Progenitor cell of endocrine pancreas (in vitro differentiated cells): ENCODE measurements at places on chromosomes 16 and 17.

DNA sequence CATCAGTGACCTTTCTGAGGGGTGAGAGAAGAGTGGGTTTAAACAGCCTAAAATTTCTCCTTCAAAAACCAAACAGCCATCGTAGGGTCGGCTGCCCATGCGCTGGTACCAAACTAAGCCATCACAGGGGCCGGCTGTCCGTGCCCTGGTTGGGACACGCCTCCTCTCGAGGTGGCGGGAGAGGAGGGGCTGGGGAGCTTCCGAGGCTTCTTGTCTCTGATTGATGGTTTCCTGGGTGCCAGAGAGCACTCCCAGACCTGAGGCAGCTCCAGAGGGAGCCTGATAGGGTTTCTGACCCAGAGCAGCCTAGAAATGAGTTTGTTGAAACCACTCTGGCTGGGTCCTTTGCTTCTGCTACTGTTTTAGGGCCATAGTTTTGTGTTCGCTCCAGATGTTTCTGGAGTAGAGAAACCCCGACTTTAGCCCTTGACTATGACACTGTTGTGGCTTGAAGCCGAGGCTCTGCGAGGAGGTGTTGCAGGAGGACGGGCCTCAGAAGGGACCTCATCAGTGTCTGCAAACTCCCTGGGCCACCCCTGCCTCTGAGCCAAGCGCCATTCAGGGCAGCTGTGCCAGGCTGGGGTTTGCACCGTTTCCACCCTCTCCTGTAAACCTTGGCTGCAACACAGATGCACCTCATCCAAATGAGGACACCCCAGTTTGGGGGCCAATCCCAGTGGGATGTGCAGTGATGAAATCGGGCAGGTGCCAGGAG, 6.2 kb downstream of the ZNF276 start:
- DNase-seq: no peak

- DNase-seq: no peak
Measured at GRCh38 chr17:77609553-77610517, 348.7 kb upstream of the TNRC6C start.

GRCh38 chr17:36590082-36590481, 1.6 kb upstream of the DHRS11 start:
- no peak for DNase-seq

GRCh38 chr16:84544031-84544773, 39.7 kb upstream of the MEAK7 start:
- DNase-seq: no peak

DNA sequence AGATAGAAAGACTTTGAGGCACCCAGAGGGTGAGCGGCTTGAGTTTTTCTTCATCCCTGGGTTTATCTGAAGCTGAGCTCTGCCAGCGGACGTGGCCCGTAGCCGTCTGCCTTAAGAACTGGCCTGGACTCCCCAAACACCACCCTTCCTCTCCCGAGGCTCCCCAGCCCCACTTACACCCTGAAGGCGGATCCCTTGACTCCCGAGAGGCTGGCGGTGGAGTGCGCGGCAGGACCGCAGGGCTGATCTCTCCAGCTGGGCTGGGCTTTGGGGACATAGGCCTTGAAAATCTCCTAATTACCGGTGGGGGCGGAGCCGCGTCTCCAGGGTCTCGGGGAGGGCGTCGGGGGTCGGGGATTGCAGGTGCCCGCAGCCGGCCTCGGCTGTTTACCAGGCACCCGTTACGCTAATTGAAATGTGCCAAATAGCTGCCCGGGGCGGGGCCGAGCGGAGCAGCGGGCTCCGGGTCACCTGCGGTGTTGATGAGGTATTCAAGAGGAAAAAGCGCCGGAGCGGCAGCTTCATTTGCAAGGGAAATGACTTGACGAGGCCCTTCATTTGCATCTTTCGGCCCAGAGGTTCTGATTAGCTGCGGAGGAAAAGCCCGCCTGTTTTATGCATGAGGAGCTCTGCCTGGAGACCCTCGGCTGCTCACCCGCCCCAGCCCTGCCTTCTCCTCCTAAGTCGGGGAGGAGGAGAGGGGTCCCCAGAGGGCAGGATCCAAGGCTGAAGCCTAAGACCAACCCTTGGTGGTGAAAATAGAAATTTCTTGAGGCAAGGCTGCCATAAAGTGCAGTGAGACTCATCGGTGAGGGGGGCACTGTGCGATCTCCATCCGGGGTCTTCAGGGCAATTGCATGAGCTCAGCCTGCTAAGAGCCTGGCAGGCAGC, 100.7 kb downstream of the MGAT5B start:
- DNase-seq: peak; percentile 55

DNA sequence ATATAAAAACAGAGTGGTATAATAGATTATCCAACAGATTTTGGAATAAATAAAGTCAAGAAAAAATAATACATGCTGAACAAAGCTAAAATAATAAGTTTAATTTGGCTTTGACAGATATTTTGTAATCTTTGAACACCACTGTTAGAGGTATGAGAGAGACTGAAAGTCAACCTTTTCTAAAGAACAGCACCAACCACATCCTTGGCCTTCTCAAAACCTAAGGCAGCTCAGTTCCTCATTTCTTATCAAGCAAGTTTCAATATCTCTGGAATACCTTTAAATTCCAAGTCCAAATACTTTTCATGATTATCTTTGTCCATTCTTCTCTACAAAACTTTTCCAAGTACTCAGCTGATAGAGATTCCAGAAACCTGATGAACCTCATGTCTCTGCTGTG, 1603.8 kb downstream of the CDH8 start:
- no peak for DNase-seq

DNA sequence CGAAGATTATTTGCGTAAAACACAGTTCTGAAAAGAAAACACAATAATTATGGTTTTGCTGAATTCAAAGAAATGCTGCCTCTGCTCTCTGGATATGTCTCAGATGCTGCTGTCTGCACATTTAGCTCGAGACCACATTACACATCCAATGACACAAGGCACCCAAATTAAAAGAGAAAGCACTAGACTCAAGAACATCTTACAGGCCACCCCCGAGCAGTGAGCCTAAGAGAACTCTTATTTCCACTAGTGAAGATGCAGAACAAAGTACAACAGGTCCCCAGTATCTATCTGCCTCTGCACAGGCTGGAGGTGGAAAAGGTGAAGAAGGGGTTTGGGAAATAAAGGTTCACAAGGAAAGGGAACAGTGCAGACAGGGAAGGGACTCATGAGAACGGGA, 33.5 kb downstream of the GRB2 start:
- DNase-seq: no peak

DNA sequence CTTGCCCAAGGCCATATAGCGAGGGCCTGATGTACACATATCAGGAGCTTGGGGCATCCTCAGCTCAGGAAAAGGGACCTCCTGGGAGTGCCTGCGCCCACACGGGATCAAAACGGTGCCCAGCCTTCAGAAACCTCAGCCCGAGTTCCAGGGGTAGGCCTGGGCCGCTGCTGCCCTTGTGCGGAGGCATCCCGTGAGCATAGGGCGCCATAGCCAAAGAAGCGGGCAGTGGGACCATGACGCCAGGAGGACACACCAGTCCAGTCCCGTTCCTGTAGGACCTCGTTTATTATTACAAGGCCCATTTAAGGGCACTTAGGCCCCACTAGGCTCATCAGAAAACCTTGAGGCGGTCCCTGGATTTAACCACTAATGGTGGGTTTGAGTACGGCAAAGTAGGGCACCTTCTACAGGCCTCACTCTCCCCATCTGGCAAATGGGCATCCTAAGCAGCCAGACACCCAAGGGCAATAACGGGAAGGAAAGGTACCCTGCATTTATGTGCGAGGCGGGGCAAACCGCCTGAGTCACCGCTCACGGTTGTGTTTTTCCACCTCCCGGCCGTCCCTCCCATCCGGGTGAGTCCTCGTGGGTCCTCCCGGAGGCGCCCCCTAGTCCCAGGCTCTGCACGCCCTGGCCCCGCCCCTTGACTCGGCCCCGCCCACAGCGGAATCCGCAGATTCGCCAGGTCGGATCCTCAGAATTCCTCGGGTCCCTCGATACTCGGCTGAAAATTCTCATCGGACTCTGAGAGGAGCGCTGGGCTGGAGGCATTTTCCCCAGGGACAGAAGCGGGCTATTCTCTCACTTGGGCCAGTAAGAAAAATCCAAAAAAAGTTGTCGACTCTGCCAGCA, 726 bp upstream of the SETD1A start:
- DNase-seq: peak; percentile 77

- DNase-seq: no peak
Measured at GRCh38 chr17:65638221-65638975, 77.0 kb upstream of the AXIN2 start.

- DNase-seq: no peak
Measured at GRCh38 chr16:86975445-86975844, 341.7 kb downstream of the C16orf95 start.

DNA sequence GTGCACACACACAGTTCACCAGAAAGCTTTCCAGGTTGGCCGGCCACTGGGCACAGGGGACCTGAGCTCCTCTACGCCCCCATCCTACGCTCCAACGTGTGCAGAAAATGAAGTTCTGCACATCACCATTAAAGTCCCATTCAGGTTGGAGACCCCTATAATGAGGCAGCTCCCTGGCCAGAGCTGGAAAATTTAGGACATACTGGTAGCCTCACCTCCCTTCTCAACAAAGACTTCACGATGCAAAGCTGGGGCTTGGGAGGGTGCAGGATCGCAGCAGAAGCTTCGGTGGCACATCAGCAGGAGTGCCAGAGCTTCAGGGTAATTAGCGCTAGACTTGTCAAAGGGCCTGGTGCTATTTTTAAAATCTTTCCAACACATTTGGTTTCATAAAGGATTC, 15.4 kb upstream of the CALB2 start:
- DNase-seq: no peak
